ENCODE measurements at places on chromosomes 16 and 17.

DNA sequence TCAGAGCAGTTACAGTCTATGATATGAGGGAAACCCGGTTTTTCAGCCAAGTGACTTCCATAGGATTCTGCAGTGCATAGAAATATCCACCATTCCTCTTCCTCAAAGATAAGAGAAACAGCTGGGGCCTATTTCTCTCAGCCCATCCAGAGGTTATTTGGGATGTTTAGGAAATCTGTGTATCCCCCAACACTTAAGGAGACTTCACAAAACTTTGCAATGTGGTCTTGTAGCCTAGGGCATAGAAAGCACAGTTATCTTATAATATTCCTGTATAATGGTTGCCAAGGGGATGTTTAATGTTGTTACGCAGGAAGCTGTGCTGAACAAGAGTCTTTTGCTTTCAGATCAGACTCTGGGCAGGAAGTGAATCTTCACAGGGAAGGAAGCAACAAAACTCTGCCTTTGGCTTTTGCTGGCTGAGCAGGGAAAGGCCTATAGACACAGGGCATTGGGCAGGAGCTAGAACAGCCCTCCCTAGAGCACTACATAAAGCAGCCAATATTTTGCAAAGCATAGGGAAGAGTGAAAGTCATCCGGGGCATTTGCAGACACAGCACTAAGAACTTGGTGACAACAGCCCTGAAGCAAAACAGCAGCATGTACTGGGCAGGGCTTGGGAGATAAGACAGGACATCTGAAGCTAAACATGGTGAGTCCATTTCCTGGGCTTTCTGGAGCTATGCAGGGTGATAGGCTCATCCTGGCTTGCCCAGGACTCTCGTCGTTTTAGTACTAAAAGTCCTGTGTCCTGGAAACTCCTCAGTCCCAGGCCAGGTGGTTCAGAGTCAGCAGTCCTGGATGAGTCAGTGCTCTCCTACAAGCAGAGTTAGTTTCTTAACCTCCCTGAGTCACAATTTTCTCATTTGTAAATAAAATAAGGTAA lies 18.7 kb upstream of the BEAN1 start:
- DNase-seq, result peak; percentile 51

DNA sequence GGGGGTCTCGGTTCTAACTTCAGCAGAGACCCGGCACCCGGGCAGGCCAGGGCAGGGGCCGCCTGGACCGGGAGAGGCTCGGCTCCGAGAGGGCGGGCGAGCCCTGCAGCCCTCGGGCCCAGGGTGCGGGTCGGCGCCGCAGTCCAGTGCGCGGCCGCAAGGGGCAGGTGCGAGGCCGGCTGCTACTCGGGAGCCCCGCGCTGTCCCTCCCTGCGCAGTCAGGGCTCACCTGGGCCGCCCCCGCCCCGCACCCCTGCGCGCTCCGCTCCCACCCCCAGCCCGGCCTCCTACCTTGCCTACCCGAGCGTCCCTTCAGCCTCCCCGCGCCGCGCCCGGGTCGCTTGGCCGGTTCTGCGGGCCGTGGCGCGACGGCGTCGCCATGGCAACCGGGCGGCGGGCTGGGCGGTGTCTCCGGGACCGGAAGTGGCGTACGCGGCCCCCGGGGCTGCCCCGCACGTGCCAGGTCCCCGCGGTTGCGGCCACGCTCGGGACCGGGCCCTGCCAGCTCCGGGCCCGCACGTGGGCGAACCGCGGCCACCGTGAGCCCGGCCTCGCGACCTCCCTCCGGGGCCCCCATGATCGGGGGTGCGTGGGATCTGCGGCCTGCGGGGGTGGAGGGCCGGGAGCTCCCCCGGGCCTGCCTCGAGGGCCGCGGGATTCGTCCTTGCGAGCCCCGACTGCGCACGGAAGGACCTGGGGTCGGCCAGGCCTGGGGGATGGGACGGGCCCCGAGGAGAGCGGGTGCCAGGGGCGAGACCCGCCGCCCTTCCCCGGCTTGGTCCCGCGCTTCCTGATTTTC lies at the start of gene CYB561:
TSS of gene CYB561 (minus strand) at position 353 of the 799 bp plus-strand sequence. CDS start 8,759 bp downstream, outside the sequence.
- peak; percentile 87 for DNase-seq

GRCh38 chr17:27817731-27818130 lies 17.4 kb upstream of the NOS2 start:
- no peak for DNase-seq

GRCh38 chr17:50527155-50527762 lies 5.3 kb upstream of the EPN3 start:
- DNase-seq, result no peak

GRCh38 chr17:51056813-51057510 lies 63.7 kb downstream of the SPAG9 start:
- peak; percentile 51 for DNase-seq

GRCh38 chr16:53770641-53771040 lies 66.7 kb downstream of the FTO start:
- DNase-seq, result no peak

DNA sequence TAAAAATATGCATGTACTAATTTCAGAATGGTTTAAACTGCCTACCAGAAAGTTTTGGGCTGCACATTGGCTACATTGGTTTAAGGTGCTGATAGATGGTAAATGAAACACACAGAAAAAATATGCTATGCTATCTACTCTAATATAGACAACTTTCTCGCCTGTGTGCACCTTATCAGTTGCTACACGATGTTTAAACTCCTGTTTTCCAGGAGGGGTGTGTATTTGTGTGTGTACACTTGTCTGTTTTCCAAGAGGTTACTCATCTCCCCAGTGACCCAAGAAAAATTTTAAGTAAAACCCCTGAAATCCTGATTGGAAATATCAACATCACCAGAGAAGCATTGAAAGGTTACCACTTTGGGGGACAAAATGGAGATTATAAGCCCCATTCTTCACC lies 21.6 kb upstream of the PSMC5 start:
- DNase-seq, result no peak

- DNase-seq, result no peak
These were observed 80.9 kb downstream of the GOSR1 start for GRCh38 chr17:30557916-30558685.

DNA sequence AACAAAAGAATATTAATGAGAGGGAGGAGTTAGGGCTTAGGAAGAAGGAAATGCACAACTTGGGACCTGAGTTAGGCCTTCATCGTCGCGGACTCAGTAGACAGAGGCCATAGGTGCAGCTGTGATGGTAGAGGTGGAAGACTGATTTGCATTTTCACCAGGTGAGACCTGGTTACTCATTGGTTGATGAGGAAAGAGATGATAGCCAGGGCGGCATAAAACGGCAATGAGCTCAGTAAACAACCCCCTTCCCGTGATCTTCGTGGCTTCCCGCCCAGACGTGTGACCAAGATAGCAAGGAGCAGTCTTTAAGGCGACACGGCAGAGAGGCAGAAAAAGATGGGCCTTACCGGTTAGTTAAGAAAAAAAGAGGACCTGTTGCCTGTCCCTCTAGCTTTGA lies at the start of gene TMC5:
TSS of gene TMC5 (plus strand) at position 244 of the 400 bp plus-strand sequence. CDS start 22,156 bp downstream, outside the sequence.
- DNase-seq, result no peak

- no peak for DNase-seq
These were observed 2.9 kb downstream of the KRT28 start for GRCh38 chr17:40796846-40797245.

GRCh38 chr17:81020443-81020766 lies 14.5 kb upstream of the BAIAP2 start:
- no peak for DNase-seq

DNA sequence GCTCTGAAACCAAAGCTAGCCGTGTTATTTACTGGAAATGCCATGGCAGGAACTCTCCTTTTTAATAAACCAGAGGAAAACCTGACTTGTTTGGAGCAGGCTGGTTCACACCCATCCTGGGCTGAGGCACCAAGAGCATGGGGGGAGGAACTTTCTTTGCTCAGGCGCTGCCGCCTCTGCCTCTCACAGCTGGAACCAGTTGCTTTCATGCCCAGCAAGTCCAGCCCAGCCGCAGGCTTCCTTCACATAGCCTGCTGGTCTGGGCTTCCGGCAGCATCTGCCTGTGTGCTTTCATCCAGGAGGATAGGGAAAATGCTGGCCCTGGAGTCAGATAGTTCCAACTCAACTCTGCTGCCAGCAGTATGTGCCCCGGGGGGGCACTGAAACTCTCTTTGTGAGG lies 88.1 kb upstream of the ASIC2 start:
- DNase-seq, result no peak

DNA sequence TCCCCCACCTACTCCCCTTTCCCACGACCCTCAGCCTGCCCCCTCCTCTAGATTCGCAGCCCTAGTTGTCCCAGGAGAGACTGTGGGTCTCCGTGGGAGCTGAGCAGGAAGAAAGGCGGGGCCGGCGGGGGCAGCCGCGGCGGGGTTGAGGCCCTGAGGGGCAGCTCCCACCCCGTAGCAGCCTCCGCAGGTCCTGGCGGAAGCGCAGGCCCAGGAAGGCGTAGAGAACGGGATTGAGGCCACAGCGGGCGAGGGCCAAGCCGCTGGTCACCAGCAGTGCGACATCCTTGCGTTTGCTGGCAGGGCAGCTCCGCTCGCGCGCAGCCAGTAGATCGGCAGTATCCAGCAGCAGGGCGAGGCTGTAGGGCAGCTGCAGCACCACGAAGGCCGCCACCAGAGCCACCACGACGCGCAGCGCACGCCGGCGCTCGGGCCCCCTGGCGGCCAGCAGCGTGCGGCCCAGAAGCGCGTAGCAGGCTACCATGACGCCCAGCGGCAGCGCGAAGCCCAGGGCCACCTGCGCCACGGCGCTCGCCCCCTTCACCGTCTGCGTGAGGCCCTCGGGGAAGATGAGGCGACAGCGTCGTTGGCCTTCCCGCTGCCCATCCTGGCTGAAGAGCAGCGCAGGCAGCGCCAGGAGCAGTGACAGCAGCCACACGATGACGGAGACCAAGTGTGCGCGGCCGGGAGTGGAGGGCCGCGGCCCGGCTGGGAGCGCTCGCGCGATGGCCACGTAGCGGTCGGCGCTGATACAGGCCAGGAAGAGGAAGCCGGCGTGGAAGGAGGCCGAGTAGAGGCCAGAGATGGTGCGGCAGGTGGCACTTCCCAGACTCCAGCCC lies 1.9 kb downstream of the CCR10 start:
- peak; percentile 82 for DNase-seq

DNA sequence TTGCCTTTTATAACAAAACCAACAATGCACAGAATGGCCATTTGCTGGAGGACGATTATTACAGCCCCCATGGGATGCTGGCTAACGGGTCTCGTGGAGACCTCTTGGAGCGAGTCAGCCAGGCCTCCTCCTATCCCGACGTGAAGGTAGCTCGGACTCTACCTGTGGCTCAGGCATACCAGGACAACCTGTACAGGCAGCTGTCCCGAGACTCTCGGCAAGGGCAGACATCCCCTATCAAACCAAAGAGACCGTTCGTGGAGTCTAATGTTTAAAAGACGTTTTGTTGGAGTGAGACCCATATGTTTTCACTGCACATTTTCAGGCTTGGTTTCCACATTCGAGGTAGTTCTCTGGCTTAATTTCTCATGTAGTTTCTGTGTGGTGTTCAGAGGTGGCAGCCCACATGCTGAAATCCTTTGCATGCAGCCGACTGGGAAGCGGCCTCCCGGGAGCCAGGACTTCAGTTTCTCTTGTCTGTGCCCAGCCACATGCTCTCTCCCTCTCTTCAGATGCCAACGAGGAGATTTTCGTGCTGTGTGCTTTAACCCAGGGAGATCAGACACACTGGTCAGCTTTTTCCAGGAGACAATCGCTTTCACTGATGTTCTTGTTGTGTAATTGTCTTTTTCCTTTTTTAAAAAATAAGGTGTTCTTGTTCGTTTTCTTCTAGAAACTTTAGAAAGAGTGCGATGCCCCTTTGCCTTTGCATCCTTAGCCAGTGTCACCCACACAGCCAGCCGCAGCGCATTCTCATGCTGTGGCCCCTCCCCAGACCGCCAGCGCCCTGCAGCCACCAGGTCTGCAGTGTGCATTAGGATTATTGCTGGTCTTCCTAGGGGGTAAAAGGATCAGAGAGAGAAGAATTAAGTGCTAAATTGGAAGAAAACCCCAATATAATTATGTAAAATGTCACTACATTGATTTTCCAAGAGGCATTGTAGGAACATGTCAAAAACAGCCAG lies 24.1 kb downstream of the CYB561 start:
- no peak for DNase-seq

GRCh38 chr16:85661740-85662481 lies 26.8 kb downstream of the GINS2 start:
- DNase-seq, result no peak

GRCh38 chr17:35731239-35731916 lies at the start of gene RASL10B:
RASL10B (plus strand) TSS chr17:35731639; CDS start chr17:35735185, 3,546 bp downstream.
- peak; percentile 67 for DNase-seq

DNA sequence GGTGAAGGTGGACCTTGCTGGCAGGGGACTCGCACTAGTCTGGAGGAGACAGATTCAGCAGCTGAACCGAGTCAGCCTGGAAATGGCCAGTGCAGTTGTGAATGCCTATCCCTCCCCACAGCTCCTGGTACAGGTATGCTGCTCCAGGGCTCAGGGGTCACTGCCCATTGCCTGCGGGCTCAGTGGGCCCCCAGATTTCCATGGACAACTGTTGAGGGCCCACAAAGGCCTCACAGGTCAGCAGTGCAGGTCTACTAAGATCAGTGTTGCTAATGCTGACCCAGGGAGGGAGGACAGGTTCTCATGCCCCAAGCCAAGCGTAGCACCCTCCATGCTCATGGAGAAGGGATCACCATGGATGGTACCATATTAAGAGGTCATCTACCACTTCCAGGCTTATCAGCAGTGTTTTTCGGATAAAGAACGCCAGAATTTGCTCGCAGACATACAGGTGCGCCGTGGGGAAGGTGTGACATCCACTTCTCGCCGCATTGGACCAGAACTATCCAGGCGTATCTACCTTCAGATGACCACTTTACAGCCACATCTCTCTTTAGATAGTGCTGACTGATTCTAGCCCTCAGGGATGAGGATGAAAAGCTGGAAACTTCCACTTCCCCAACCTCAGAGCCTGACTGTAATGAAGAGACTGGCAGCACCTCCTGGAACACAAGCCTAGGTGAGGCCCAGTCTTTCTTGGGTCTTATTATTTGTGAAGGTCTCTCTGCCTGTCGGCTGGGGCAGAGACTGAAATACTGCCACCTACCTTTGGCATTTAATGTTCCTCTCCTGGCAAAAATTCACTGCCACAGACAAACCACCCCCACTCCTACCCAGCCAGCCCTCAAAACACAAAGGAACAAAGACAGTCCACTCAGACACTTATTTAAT lies 7.6 kb downstream of the EME1 start:
- DNase-seq, result no peak

GRCh38 chr16:79607587-79607986 lies 7.0 kb upstream of the MAF start:
- DNase-seq, result no peak

DNA sequence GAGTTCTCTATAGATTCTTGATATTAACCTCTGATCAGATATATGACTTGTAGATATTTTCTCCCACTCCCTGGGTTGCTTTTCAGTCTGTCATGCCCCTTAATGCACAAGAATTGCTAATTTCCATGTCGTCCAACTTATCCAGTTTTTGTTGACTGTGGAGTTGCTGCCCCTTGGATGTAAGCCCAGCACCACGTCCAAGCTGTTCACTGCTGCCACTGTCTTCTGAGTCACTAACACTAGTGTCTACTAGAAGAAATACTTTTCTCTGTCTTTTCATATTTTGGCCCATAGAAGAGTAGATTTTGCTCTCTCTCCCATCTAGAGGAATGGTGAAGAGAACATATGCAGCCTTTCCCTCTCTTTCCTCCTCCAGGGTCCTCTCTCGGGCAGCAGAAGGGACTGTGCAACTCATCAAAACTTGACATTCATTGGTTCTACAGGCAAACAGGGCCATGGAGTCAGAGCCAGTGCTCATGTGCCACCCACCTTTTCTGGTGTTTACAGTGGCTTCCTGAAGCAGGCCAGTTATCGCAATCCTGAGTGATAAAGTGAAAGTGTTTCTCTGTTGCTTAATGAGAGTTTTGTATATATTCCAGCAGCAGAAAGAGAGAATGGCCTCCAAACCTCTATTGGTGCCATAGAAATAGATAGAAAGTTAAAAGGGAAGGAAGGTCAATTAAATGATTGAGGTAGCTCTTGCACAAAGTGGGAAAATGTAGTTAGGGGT lies 22.6 kb upstream of the PMP22 start:
- DNase-seq, result no peak

GRCh38 chr17:58327363-58328194 lies 1.0 kb downstream of the TSPOAP1 start:
- peak; percentile 7 for DNase-seq
